ENCODE measurements at places on chromosomes 16 and 17.
A peak's percentile ranks its signal among the peaks of the same experiment; 100 is the strongest.

GRCh38 chr17:27783440-27784350 lies 16.6 kb downstream of the NOS2 start:
- no peak for DNase-seq

DNA sequence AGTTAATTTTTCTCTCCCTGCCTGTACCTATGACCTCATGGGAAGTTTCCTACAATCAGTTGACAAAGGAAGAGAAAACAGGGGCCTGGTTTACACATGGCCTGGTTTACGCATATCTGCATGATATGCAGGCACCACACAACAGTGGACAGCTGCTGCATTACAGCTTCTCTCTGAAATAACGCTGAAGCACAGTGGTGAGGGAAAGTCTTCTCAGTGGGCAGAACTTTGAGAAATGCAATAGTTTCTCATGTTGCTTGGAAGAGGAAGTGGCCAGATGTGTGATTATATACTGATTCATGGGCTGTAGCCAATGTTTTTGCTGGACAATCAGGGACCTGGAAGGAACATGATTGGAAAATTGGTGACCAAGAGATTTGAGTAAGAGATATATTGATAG lies 324.1 kb upstream of the GOT2 start:
- DNase-seq, result no peak

DNA sequence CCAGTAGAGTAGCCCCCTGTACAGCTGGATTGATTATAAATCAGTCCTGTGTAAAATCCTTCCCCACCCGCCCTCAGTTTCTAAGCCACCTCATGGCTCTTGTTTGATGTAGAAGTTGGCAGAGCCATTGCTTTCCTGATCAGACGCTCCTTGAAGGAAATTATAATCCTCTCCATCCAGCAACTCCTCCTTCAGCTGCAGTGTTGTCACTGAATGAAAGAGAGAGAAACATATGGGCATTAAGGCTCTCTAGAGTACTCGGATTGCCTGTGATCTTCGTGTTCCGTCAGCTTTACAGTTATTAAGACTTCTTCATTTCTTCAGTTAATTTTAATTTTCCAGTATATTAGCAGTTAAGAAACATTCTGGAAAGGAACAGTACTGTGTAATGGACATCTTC lies 14.3 kb downstream of the NME2 start:
- no peak for DNase-seq

GRCh38 chr17:35191001-35191695 lies 3.0 kb downstream of the SLC35G3 start:
- DNase-seq, result no peak

DNA sequence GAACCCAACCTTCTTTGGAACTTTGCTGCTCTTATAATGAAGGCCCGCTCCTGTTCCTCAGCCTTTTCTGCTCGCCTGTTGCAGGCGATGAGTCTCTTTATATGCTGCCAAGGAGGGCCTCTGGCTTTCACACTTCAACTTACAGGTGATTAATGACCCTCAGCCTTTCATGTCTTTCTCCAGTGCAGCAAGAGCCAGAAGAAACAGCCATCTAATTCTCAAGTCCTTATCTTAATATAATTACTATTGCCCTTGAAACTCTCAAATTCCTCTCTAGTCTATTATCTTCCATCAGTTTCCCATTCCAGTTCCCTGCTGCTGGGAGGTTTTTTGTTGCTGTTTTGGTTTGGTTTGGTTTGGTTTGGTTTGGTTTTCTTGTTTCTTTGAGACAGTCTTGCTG lies 121.8 kb upstream of the MED13 start:
- DNase-seq, result no peak

GRCh38 chr17:9402590-9403199 lies 172.9 kb downstream of the STX8 start:
- DNase-seq, result no peak

DNA sequence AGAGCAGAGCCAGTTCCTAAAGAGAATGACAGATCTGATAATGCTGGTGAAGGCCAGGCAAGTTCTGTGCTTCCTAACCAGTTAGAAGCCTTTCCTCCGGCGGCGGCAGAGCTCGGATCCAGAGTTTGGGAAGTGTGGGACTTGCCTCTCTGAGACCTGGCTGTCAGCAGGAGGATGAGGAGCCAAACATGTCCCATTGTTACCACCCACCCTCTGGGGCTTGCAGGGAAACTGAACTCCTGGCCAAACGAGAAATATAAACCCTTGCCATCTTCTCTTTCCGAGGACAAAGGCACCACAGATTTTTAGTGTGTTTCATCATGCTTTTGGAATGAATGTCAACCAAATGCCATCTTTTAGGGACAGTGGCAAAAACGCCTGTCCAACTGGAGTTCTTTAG lies 80.2 kb upstream of the SMURF2 start:
- no peak for DNase-seq

DNA sequence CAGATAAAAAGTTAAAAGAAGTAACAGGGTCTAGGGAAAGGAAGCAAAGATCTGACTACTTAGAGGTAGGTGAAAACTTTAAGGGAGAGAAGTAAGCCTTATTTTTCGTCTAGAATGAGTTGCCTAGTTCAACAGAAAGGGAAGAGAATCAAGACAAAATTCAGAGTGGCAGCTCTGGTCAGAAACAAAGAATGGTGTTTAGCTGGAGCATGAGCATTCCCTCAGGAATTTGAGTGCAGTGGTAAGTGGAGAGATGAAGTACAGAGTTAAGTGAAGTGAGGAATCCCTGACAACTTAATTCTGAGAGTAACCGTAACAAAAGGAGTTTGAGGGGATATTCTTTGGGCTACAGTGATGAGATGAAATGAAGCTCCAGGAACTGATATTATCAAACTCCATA lies 11.5 kb downstream of the SMG6 start:
- no peak for DNase-seq

DNA sequence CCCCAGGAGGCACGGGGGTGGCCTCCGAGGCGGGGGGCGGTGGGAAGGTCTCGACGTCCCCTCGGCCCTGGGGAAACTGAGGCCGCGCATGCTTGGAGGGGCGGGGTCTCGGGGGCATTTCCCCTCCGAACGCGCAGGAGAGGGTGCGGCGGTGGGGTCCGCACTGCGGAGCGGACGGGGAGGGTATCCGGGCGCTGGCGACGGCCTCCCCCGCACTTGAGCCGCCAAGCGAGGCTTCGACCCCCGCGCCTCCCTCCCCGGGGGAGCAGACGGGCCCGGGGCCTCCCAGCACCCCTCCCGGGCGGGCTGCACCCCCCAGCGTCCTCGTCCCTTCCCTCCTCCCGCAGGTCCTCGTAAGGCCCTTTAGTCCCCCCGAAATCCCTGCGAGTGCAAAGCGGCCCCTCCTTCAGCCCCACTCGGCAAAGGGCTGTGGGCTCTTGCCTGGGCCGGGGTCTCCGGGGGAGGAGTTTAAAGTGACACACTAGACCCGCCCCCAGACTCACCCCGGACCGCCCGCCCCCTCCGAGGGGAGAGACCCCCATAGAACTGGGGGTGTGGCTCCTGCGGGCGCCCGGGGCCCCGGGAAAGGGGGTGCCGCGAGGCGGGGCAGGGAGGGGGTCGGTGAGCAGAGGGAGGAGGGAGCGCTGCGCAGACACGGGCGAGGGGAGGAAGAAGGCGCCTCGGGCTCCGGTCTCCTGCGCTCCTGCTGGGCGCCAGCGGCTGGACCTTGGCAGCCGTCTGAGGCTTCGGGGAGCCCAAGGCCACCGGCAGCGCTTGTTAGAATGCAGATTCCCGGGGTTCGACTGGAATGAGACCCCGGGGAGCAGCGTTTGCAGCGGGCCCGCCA lies 632 bp downstream of the BAIAP3 start:
- no peak for DNase-seq

DNA sequence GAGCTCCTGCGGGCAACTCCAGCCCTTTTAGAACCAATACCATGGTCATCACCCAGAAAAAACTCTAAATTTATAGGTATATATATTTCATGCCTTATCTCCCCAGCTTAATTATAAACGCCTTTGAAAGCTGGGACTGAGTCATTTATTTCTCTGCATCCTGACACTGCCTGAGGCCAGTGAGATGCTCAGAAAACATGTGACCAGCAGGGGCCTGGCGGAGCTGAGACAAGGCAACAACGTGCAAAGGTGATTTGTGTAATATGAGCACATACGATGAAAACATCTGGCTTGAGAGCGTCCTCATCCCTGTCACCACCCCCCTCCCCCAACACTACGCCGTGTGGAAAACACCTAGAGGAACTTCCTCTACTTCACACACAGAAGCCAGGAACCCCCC lies 22.7 kb downstream of the NXN start:
- no peak for DNase-seq

DNA sequence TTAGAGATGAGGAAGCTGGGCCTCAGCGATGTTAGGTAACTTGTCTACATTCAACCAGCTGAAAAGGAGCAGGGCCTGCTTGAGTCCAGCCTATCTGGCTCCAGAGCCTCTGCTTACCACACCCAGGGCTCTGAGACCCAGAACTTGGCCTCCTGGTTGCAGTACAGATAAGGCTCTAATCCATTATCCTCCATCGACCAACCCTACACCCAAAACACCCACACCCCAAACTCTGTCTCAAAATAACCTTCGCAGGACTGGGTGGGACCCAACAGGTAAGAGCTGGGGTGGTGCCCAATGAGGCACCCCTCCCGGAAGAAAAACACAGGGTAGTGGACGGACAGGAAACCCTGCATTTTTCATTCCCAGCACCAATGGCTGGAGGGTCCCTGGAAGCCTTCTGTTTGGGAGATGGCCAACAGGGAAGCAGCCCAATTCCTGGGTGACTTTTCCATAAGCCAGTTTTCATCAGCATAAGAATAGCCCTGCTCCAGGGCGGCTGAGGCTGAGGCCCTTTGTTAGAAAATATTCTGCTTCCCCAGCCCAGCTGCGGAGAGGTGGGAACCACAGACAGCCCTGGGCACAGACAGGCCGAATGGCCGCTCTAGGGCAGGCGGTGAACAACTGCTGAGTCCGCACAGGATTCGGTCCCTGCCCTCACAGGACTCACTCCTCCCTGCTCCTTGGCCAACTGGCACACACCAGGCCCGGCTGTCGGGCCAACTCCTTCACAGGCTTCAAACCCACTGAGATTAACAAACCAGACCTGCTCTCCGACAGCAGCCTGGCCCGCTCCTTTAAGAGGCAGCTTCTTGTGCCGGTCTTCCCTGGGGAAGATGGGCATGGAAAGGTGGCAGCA lies 9.8 kb downstream of the SMIM5 start:
- DNase-seq, result no peak

DNA sequence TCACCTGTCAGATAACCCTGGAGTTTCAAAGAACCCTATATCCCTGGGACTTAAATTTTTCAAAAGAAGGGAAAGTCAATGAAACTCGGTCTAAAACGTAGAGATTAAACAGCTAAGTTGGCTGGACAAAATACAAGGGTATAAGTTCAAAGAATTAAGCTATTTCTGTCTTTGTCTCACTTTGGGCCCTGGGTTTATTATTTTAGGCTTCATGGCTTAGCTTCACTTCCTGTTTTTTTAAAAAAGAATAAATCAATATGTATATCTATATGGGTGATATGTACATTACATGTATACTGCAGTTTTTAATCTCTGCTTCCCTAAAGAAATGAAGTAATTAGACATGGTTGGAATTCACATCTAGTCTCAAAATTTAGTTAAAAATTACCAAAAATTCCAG lies 132.3 kb downstream of the TRIM37 start:
- DNase-seq, result no peak

DNA sequence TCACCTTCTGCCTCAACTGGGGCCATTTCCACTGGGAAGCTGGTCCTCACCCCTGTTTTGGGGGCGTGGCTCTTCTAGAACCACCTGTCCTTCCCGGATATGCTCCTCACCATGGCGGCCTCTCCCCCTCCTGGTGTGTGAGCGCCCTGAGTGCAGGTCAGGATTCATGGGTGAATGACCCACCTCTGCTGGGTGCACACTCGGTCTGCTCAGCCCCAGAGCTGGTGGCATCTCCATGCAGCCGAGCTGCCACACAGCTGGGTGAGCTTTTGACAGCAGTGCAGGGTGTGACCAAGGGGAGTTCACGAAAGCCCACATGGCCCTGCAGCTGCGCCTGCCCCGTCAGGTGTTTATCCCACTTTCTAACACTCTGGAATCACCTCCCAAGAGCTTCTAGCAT lies 27.3 kb downstream of the GRIN2C start:
- no peak for DNase-seq

DNA sequence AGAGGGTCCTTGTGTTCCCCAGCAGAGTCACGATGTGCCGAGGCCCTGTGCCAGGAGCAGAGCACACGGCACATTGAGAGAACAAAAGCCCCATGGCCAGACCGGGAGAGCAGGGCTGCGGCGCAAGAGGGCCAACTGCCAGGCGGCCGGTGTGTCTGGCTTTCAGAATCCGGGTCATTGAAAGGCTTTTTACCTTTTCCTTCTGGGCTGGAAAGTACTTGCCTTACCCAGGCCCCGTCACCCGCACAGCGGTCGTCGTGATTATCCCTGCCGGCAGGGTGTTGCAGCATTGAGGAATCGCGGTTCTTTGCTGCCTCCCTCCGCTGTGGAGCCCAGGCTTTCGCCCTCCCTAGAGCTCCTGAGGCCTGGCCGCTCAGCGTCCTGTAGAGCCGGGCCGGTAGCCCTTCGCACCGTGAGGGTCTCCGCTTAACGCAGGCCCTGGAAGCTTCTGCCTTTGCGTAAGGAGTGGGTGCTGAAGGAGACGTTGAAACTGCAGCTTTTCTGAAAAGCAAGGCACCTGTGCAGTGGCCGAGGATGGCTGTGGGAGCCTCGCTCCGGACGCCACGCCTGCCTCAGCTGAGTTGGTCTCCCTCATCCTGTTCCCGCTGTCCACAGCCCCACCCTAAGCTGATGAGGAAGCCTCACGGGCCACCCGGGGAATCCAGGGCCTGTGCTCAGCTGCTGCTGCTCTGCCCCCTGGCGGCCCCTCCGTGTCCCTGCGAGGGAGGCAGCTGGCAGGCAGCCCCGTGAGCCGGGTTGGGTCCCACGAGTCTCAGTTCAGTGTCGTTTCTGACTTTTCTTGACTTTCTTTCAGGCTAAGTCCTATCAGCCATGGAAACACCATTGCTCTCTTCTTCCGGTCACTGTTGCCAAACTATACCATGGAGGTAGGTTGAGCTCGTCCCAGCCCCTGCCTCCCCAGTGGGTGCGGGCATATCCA lies 8.6 kb upstream of the MC1R start:
- peak; percentile 52 for DNase-seq

DNA sequence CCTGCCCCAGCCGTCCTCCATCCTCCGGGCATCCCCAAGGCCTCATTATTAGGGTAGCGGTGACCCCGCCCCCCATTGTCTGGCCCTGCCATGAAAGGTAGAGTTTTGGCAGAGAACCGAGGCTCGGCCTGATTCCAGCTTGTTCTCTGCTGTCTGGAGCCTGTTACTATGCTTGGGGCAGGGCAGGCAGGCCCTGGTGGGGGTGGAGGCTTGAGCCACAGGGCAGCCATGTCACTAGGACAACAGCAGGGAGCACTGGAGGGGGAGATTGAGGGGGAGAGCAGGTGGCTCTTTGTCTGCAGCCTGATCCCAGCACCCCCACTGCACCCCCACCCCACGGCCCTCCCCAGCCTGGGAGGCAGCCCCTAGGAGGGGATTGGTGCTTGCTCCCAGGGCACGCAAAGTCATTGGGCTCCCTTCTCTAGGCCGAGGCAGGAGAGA lies 15.4 kb downstream of the RHBDL3 start:
- no peak for DNase-seq
